ENCODE measurements at places on chromosomes 3 and 15.

GRCh38 chr3:16142350-16143025, 32.0 kb upstream of the GALNT15 start:
- DNase-seq = no peak

- DNase-seq = no peak
Observed at GRCh38 chr15:71812966-71813722, 2.8 kb downstream of the NR2E3 start.

- no peak for DNase-seq
Observed at GRCh38 chr3:18351069-18351628, 74.0 kb downstream of the SATB1 start.

- DNase-seq = no peak
Observed at GRCh38 chr3:152126260-152126659, 142.5 kb upstream of the MBNL1 start.

DNA sequence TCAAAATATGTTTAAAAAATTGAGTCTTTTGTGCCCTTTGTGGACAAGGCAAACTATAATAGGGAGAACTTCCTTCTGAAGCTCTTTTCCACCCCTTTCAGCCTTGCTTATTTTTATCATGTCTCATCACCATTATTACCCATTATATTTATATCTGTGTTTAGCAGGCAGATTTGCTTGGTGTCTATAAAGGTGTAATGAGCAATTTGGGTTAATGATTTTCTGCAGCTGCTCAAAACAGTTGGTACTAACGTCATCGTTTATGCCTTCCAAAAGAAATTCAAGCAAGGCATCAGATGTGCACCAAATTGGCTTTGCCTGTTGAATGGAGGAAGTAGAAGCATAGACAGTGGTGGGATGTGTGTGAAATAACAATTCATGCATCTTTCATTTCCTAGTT, 483.7 kb upstream of the SGO1 start:
- no peak for DNase-seq

- peak; percentile 83 for DNase-seq
Observed at GRCh38 chr3:24686808-24687207, 192.2 kb upstream of the THRB start.

GRCh38 chr15:80609512-80609946, 85.6 kb upstream of the ABHD17C start:
- no peak for DNase-seq

DNA sequence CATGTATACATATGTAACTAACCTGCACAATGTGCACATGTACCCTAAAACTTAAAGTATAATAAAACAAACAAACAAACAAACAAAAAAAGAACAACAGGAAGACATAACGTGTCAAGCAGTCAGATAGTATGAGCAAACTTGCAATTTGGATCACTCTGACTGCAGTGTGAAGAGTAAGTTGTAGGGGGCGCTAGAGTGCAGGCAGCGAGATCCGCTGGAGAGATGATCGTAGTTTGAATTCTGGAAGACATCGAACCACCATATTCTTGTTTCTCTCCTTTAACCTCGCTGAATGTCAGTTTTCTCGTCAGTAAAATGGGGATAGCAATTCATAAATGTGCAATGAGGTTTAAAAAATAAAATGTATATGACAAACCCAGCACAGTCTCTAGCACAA, 165.2 kb upstream of the LMCD1 start:
- DNase-seq = no peak

DNA sequence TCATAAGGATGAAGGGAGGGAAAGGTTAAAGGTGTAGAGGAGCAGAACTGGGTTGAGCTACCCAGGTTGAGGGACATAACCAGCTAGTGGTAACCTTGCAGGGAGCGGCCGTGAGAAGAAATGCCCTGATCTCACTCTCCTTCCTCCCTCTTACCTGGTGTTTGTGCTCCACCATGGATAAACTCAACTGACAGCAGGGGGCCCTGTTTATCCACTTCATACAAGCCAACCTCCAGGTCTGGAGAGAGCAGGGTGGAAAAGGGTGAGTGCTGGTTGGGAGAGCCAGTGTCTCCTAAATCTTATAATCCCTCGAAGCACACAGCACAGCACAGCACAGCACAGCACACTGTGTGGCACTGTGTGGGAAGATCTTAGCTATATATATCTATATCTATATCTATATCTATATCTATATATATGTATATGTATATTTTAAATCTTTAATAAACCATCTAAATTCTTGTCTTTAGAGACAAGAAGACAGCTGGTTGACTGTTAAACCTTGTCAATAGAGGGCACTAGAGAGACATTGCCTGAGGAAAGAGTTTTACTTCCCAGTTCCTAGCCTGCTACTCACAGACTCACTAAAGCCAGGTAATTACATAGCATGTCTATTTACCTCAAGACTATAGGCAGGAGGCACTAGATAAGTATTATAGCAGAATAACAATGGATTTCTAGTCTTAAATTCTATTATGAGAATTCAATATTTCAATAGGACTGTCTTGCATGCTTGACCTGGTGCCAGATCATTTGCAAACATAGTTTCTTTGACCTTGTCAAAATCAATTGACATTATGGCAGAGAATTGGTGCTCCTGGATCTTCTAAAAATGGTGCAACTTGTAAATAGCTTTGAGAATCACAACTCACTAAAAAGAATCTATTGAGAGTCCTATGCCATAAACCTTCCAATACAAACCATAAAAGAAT, 21.7 kb upstream of the FMN1 start:
- DNase-seq = no peak

GRCh38 chr15:83947156-83947555, 288.4 kb upstream of the GOLGA6L4 start:
- DNase-seq = no peak

- DNase-seq = no peak
Observed at GRCh38 chr15:64110950-64111678, 15.3 kb downstream of the SNX1 start.

GRCh38 chr15:58467121-58467721, 35.4 kb downstream of the LIPC start:
- DNase-seq = no peak

DNA sequence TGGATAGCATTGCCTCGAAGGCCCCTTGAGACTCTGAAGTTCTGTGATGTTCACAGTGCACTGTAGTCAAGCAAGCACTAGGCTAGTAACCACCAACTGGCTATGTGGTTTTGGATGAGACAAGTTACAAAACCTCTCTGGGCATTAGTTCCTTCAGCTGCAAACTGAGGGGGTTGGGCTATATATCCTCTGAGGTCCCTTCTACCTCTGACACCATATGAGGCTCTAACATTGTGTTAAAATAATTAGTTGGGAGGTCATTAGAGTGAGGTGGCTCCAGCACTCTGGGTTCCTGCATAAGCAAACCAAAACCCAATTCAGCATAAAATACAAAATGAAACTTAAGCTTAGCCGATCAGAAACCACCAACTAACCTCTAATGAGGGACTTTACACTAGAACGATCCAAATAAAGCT, 209.5 kb upstream of the LRRN1 start:
- no peak for DNase-seq

DNA sequence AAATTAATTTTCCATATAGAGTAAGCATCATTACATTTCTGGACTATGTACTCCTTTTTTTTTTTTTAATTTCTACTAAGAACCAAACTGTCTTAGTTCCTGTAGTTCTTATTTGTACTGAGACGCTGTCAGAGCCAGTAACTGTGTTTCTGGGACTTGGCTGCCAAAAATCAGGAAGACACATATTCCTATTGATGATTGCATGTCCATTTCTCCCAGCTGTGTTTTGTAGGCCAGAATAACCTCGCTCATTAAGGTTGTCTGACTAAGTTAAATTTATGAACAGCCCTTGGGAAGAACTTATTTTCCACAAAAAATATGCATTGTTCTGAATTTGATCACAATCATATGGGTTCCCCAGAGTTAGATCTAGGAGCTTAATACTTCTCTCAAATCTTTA, 29.5 kb downstream of the PLSCR5 start:
- DNase-seq = no peak

GRCh38 chr3:23252122-23252521, 49.0 kb downstream of the UBE2E2 start:
- no peak for DNase-seq

- DNase-seq = no peak
Observed at GRCh38 chr15:78767331-78767951, 43.8 kb downstream of the ADAMTS7 start.
